ENCODE measurements at places on chromosomes 1 and 21.

DNA sequence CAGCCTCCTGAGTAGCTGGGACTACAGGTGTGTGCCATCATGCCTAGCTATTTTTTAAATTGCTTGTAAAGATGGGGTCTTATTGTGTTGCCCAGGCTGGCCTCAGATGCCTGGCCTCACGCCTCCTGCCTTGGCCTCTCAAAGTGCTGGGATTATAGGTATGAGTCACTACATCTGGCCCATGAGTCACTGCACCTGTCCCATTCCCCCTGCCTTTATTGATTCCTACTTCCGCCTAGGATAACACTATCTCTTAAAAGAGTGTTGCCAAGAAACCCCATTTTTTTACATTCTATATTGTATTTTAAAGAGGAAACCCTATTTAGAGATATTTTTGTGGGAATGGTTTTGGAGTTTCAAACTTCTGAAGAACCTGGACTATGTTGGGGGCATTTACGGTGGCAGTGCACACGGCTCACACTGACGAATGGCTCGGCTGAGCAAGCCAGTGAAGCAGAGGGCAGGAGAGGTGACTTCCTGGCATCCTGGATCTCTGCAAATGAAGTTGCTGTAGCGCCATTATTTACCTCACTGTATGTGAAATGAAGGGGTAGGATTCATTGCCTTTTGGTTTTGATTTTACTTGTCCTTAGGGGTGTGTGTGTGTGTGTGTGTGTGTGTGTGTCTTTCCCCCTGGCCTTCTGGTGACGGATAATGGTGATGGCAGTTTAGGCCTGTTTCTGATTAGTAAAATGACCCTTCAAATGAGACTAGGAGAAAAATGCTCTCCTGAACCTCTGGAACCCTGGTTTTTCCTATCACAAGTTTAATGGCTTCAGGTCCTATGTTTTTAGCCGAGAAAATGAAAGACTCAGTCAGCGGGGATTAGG is 22.5 kb downstream of the KIF26B start:
- DNase-seq: no peak

- DNase-seq: no peak
Measured at GRCh38 chr1:98314601-98315000, 346.9 kb upstream of the SNX7 start.

DNA sequence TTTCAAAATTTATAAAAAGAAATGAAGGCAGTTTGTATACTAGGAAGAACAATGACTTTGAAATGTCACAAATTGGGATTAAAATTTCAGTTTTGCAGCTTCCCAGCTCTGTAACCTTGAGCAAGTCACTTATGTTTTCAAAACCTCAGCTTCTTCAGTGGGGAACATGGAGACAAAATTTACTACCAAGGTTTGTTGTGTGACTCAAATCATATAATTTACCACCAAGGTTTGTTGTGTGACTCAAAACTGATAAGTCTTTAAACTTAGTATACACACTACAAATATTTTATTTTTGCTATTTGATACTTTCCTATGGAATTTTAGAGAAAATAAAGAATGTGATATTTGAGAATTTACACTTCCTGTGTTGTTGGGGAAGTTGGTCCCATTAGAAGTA is 219.9 kb downstream of the KCTD3 start:
- no peak for DNase-seq

DNA sequence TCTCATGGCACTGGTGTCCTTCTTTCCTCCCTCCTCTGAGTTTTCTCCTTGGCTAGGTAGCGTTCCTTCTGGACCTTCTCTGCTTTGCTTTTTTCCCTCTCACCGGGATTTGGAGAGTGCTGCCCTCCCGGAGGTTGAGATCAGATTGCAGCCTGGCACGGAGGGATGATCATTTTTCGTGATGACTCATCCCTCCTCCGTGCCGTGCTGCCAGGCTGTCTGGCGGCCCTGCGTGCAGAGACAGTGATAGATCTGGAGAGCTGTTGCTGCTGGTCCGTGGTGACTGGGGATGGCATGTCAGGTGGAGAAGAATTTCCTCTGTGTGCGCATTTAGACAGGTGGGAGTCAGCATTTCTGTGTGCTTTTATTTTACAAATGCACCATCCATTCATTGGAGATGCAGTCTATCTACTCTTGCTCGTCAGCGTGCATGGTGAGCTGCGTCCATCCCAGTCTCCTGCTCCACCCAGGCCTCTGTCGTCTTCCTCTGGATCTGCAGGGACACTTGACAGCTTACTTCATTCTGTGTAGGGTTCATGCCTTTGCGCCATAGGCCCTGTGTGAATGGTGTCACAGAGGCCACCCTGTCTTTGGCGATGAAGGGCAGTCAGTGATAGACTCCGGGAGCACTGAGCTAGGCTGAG is 104.4 kb downstream of the PCBP3 start:
- DNase-seq: no peak

DNA sequence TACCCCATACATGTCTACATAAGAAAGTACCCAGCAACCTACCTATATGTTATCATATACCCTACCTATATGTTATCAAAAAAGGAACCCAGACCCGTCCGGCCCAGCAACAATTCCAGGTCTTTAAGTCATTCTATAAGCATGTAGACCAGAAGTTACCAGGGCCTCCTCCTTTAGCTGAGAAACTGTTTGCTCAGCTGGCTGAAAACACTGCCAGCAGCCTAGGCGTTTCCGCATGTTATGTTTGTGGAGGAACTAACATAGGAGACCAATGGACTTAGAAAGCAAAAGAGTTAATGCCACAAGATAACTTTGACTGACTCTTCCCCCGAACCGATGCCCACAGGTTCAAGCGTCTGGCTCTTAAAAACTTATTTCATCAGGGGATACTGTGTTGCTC is 7.1 kb upstream of the ZNF678 start:
- DNase-seq: no peak

DNA sequence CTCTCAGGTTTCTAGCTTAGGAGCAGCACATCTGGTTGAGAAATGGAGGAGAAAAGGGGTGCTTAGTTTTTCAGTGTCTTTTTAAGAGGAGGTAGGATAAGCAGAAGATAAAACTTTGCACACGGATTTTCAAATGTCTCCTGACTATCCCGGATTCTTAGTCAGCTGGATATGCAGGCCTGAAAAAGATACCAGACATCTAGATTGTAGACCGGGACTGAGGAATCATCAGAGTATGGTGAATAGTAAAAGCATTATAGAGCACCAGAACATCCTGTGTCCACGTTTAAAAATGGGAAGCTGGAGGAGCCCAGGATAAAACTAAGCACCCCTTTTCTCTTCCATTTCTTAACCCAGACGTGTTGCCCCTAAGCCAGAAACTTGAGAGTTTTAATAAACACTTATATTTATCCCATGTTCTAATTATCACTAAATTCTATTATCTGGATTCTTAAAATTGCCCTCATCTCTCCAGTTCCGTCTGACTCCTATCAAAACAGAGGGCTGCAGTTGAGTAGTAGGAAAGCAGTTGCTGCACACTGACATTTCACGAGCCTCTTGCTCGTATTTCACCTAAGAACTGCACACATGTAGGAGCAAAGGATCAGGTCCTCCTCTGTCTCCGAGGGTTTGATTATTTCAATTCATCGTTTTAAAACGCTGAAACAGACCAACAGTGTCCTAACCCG is 609 bp downstream of the PIGK start:
- no peak for DNase-seq

All from CD8-positive, alpha-beta T cell (primary cell).